NCI-H2029 treated with DMSO at 0.1 percent for 48 hours (cell line): ENCODE measurements at places on chromosomes 5 and 9.

- no peak for DNase-seq
These were observed 409.2 kb downstream of the BNC2 start for GRCh38 chr9:16461137-16461840.

DNA sequence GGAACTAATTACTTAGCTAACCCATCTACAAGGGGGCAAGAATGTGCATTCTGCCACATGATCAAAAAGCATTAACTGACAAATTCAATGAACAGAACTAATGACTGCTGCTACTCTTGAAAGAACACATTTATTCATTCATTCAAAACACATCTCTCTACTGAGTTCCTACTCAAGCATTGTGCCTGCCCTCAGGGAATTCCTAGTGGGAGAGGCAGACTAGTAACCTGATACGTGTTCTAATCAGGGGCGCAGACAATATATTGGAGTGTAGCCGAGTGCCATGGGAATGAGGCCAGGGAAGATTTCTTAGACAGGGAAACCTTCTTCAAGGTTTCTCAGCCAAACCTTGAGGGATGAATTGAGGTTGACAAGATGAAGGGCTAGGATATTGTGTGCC is 56.7 kb upstream of the PAPPA start:
- no peak for DNase-seq

- DNase-seq: no peak
These were observed 7.0 kb upstream of the IZUMO3 start for GRCh38 chr9:24552526-24553182.

DNA sequence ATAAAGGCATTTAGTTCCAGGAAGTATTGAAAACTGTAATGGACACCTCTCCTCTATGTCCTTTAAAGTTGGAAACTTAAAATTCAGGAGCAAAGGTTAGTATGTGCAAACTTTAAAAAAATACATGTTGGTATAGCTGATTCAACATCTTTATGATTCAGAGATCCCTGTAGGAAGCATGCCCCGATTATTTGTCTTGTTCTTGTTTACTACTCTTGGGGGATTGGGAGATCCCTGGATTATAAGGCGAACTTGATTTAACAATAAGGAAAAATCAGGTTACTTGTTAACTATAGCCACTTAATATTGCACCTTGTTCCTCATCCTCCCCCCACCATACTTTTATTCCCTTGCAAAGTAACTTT is 1.7 kb downstream of the F2RL1 start:
- no peak for DNase-seq

DNA sequence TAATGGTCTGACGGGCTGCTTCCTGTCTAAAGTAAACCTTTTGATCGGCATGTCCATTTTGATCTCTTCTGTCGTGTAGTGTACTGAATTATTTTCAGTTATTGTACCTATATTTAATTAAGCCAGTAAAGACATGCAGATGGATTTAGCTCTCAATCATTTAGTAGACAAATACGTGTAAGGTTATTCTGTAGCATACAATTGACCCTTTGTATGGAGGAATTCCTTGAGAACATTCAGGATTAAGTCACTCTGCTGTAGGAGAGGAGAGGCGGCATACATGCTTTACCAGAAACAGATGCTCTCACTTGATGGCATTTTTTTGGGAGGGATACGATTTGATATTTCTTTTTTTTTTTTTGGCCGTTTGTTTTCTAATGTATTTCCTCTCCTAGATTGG is 141.0 kb downstream of the PBX3 start:
- no peak for DNase-seq

DNA sequence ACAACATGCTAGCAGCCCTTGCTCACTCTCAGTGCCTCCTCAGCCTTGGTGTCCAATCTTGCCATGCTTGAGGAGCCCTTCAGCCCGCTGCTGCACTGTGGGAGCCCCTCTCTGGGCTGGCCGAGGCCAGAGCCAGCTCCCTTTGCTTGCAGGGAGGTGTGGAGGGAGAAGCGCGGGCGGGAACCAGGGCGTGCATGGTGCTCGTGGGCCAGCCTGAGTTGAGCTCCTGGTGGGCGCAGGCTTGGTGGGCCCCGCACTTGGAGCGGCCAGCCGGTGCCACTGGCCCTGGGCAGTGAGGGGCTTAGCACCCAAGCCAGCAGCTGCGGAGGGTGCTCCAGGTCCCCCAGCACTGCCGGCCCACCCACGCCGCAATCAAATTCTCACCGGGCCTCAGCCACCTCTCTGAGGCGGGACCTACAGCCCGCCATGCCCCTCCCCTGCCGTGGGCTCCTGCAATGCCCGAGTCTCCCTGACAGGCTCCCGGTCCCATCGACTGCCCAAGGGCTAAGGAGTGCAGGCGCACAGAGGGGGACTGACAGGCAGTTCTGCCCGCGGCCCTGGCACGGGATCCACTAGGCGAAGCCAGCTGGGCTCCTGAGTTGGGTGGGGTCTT is 333.5 kb downstream of the KCNN2 start:
- no peak for DNase-seq

DNA sequence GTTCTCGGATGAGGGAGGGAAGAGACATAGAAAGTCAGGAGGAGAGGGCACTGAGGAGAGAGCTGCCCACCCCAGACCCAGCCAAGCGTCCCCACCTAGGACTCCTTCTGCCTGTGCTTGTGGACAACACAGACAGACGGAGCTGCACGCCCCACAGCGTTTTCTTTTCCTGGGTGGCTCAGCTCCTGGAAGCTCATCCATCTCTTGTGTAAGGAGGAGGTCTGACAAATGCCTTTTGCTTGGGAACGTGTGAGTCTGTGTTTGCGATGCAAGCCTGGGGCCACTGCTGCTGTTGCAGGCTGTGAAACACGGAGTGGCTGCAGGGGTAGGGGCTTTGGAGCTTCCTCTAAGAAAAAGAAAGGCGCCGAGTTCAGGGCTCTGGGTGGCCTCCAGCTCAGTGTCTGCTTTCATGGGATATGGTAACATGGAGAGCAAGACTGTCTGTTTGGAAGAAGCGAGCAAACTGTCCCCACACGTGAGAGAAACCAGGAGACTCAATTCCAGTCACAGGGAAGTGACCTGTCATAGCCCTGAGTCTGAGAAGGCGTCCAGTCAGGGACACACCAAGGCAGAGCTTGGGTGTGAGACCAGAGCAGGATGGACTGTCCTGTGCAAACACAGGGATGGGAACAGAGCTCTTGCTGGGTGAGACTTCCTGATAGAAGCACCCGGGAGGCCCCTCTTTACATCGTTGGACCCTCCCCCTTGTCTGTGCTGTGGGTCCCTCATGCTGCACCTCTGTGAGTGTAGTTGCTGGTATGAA is 42.7 kb downstream of the GADD45G start:
- DNase-seq: no peak

DNA sequence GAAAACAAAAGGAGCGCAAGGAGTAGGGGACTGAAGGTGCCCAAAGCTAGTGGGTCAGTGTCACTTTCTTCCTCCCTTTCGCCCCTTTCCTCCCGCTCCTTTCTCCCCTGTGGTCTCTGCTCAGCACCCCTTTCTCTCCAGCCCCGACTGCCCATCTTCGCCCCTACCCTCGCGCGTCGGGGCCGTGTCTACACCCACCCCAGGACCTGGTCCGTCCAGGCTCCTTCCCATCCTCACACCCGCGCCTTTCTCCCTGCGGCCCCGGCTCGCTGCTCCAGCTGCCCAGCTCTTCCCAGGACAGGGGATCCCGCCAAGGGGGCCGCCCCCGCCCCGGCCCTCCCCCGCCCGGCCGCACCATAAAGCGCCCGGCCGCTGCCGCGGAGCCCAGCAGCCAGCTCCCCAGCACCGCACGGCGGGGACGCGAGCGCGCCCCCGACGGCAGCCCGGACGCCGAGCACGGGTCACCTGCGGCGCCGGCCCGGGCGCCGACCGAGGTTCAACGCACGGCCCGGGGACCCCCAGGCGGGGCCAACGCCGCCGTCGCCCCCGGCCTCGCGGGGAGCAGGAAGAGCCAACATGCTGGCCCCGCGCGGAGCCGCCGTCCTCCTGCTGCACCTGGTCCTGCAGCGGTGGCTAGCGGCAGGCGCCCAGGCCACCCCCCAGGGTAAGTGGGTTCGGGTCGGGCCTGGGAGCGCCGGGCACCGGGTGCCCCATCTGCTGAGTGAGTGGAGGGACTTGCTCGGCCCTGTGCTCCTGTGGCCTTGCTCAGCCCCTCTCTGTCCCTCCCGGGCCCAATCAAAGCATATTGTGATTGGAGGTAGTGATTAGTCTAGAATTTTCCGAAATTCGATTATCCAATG is at the start of gene THBS4:
THBS4 (plus strand) TSS at position 387 of the 860 bp plus-strand sequence; CDS start at position 577, 190 bp downstream.
- DNase-seq: no peak

DNA sequence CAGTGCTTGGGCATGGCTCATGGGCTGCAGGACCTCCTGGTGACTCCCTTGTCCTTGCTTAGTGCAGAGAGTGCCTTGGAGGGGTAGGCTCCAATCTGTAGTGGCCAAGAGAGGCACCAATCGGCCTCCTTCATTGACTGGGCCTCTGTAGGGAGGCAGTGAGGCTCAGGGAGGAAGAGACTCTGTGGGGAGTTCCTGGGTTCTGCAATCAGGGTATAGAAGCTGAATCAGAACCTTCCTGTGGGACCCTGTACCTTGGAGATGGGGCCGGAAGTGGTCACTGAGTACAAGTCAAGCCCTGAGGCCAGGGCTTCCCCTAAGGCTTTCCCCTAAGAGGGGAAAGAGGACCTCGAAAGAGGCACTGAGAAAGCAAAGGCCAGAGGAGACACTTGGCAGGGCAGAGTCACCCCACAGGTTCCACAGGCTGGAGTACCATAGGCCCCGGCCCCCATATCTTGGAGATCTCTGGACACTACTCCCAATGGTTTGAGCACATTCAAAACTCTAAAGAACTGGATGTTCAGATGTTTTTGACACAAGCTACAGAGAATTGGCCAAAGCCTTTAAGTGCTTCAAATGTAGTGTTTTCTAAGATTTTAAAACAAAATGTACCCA is 190.5 kb downstream of the HSPA4 start:
- DNase-seq: no peak

DNA sequence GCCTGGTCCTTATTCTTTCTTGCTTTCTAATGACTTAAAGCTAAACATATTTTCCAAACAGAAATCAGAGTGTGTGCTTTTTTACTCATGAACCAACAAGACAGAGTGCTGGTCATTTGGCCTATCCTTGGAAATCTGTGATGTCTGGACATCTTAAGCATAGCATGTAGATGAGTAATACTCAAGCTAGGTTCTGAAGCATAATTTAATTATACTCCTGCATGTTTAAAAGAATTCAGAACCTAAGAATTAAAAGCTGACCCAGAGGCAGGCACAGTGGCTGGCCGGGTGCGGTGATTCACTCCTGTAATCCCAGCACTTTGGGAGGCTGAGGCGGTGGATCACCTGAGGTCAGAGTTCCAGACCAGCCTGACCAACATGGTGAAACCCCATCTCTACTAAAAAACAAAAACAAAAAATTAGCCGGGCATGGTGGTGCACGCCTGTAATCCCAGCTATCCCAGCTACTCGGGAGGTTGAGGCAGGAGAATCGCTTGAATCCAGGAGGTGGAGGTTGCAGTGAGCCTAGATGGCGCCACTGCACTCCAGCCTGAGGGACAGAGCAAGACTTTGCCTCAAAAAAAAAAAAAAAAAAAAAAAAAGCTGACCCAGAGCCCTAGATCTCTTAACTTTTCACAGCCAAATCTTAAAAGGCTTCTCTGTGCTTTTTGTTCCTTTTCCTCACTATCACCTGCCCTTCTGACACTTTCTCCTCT is 16.2 kb upstream of the TJP2 start:
- no peak for DNase-seq

- no peak for DNase-seq
These were observed 136.7 kb downstream of the FGF10 start for GRCh38 chr5:44252545-44252944.
